ENCODE measurements at places on chromosomes 3 and 15. TPM values are rescaled to one million over a fixed set of nuclear protein-coding genes. Genes with fewer than 3 reads are reported as not detected.
A peak's percentile ranks its signal among the peaks of the same experiment; 100 is the strongest.

DNA sequence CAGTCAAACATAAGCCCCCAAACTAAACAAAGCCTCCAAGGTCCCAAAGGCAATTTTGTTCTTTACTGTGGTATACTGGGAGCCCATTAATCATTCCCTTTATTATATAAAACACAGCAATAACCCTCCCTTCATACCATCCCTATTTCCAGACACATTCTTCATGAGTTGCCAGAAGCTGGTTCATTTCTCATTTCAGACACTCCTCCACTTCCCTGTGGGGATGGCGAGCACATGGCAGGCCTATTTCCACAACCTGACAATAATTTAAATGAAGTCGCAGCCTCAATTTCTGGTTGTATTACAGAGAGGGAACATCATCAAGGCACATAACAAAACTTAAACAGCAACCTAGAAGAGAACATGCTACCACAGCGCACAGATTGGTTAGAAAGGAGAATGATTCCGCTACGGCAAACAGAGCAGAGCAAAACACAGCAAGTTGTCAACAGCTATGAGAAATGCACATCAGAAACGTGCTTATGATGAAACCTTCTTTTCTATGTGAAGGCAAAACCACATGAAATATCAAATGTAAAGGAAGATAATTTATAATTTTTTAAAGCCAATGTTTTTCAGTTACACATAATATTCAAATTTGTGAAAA lies 63.3 kb upstream of the ARHGEF3 start:
- no peaks in the 10 kb centered on the region for H3K36me3 ChIP-seq
- no peak overlapping the region for H3K27ac ChIP-seq
- DNase-seq, result no peak
- no peaks in the 10 kb centered on the region for H3K4me1 ChIP-seq
- H3K4me3 ChIP-seq, result no peak overlapping the region
- H3K27me3 ChIP-seq, result no peaks in the 10 kb centered on the region

DNA sequence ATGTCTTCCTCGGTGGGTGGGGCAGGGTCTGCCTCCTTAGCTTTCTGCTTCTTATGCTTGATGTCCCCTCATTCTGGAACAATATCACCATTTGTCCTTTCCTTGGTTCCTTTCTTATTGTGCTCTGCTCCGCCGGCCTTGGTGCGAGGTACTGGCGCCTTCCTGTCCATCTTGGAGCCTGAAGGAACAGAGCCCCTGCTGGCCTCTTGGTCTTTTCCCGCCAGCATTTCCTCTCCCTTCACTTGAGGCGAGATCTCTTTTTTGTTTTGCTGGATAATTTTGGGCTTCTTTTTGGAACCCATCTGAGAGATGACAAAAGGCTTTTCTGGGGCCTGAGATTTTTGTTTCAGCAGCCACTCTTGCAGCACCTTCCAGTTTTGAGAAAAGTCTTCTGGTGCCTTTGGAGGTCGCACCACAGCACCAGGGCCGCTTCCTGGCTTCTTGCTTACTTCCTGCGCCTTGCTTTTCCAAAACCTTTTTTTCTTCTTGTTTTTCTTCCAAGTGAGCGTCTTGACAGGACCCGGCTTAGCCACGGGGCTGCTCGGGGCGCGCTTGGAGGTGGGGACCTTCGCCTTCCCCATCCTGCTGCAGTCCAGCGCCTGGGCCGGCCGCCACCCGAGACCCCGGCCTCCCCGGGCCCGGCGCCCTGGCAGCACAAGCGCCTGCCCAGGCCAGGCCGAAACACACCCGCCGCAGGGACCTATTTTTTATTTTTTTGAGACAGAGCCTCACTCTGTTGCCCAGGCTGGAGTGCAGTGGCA lies 127.1 kb downstream of the KLF13 start:
- no peaks in the 10 kb centered on the region for H3K27me3 ChIP-seq
- no peak for DNase-seq
- H3K27ac ChIP-seq, result no peak overlapping the region
- no peaks in the 10 kb centered on the region for H3K4me1 ChIP-seq
- H3K36me3 ChIP-seq, result no peaks in the 10 kb centered on the region

DNA sequence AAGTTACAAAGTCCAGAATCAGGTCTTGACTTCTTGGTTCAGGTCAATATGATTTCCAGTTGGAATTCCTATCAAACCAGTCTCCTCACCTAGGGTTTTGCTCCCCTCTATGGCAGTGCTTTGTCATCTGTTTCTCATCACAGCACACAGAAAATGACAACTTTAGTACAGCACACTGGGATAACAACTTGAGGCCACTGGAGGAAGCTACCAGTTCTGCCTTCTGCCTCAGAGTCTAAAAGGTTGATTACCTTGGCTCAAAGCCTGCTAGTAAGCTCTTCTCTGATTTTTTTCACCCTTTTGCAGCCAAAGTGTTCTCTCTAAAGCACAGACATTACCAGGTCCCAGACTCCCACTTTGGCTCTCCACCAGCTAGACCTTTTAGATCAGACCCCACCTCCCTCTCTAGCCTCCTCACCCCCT lies 24.8 kb upstream of the TRIM59 start:
- H3K4me1 ChIP-seq, result no peaks in the 10 kb centered on the region
- H3K36me3 ChIP-seq, result no peaks in the 10 kb centered on the region
- H3K27ac ChIP-seq, result no peak overlapping the region
- no peak overlapping the region for H3K4me3 ChIP-seq
- DNase-seq, result no peak

GRCh38 chr3:159030138-159030670 lies 228.3 kb downstream of the MFSD1 start:
- H3K27me3 ChIP-seq, result no peaks in the 10 kb centered on the region
- no peak for DNase-seq
- no peaks in the 10 kb centered on the region for H3K36me3 ChIP-seq
- no peaks in the 10 kb centered on the region for H3K4me1 ChIP-seq
- no peak overlapping the region for H3K27ac ChIP-seq
- no peak overlapping the region for H3K4me3 ChIP-seq

GRCh38 chr15:64621056-64621455 lies 154.3 kb downstream of the RBPMS2 start:
- no peak overlapping the region for H3K4me3 ChIP-seq
- no peaks in the 10 kb centered on the region for H3K27me3 ChIP-seq
- DNase-seq, result no peak
- no peak overlapping the region for H3K27ac ChIP-seq
- peaks cover 11% of the 10 kb centered on the region for H3K4me1 ChIP-seq
- no peaks in the 10 kb centered on the region for H3K36me3 ChIP-seq

GRCh38 chr15:101537483-101538080 lies 48.1 kb upstream of the PCSK6 start:
- H3K36me3 ChIP-seq, result no peaks in the 10 kb centered on the region
- peak; percentile 4 for DNase-seq
- no peaks in the 10 kb centered on the region for H3K27me3 ChIP-seq

DNA sequence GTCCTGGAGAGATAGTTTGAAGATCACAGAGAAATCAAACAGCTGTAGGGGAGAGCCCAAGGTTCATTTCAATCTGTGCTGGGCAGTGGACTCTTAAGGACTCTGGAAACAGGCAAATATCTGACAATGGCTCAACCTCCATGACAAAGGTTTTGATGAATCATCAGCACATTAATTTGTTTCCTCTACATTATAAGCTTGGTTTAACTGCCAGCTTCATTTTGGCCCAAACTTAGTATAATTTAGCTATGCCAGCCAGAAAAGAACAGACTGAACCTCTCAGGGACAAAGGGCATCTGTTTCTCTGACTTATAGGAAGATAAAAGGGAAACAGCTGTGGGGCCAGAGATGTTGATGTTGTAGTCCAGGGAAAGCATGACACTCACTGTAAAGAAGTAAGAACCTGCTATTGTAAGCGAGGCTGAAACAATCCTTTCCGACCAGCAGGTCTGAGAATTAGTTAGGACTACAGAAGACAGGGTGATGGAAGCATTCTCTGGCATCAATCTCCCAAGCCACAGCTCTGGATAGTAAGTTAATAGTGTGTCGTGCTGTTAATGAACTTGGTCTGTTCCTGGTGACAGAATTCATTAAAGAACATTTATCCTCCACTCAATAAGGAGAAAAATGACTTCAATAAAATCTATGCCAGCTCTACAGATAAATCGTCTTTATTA lies 110.1 kb downstream of the KCNMB2 start:
- no peak overlapping the region for H3K27ac ChIP-seq
- H3K27me3 ChIP-seq, result no peaks in the 10 kb centered on the region
- no peaks in the 10 kb centered on the region for H3K4me1 ChIP-seq
- no peak for DNase-seq
- H3K4me3 ChIP-seq, result no peak overlapping the region

- no peak for DNase-seq
- H3K27ac ChIP-seq, result no peak overlapping the region
- H3K4me1 ChIP-seq, result no peaks in the 10 kb centered on the region
- no peaks in the 10 kb centered on the region for H3K27me3 ChIP-seq
- no peak overlapping the region for H3K4me3 ChIP-seq
- no peaks in the 10 kb centered on the region for H3K36me3 ChIP-seq
These were observed 227.6 kb upstream of the SATB1 start for GRCh38 chr3:18652781-18653180.

- no peak overlapping the region for H3K27ac ChIP-seq
- no peak overlapping the region for H3K4me3 ChIP-seq
- peak; percentile 82 for DNase-seq
- H3K27me3 ChIP-seq, result no peaks in the 10 kb centered on the region
These were observed 593.4 kb upstream of the TGFBR2 start for GRCh38 chr3:30012941-30013543.

DNA sequence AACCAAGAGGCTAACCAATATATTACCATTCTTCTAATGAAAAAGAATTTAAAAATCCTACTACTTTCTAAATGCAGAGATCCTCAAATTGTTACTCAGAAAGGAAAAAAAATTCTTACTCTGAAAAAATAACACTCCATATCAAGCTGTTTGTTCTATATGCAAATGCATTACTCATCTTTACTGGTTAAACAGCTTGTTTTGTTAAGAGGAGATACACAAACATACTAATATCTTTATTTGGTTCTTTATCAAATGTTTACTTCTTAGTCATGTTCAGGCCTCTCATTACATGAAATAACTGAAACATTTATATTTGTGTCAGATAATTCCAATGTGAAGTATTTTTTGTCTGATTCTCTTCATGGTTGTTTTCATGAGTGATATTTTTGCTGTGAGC lies 146.8 kb downstream of the PCCB start:
- no peak overlapping the region for H3K4me3 ChIP-seq
- no peak overlapping the region for H3K27ac ChIP-seq
- H3K4me1 ChIP-seq, result no peaks in the 10 kb centered on the region
- no peaks in the 10 kb centered on the region for H3K27me3 ChIP-seq
- no peaks in the 10 kb centered on the region for H3K36me3 ChIP-seq
- DNase-seq, result no peak

GRCh38 chr3:150022381-150023238 lies 51.9 kb upstream of the PFN2 start:
- no peaks in the 10 kb centered on the region for H3K27me3 ChIP-seq
- no peak overlapping the region for H3K27ac ChIP-seq
- peak; percentile 53 for DNase-seq
- no peak overlapping the region for H3K4me3 ChIP-seq

DNA sequence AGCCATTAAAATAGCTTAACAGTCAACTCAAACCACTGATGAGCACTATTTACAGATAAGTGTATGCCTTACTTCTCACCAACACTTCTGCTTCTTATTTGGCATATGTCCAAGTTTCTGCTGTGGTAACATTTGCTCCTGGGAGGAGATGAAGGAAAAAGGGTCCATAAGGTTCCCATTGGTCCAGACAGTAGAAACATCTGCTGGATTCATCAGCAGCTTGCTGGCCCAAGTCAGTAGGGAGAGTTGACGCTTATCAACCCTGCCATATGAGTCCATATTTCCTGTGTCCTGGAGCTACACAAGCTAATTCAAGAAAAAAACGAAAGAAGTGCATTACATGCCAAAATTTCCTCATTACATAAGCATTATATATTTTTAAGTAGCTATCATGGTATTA lies 824.5 kb downstream of the CADM2 start:
- no peak overlapping the region for H3K27ac ChIP-seq
- no peak overlapping the region for H3K4me3 ChIP-seq
- no peaks in the 10 kb centered on the region for H3K4me1 ChIP-seq
- H3K36me3 ChIP-seq, result no peaks in the 10 kb centered on the region
- no peaks in the 10 kb centered on the region for H3K27me3 ChIP-seq

DNA sequence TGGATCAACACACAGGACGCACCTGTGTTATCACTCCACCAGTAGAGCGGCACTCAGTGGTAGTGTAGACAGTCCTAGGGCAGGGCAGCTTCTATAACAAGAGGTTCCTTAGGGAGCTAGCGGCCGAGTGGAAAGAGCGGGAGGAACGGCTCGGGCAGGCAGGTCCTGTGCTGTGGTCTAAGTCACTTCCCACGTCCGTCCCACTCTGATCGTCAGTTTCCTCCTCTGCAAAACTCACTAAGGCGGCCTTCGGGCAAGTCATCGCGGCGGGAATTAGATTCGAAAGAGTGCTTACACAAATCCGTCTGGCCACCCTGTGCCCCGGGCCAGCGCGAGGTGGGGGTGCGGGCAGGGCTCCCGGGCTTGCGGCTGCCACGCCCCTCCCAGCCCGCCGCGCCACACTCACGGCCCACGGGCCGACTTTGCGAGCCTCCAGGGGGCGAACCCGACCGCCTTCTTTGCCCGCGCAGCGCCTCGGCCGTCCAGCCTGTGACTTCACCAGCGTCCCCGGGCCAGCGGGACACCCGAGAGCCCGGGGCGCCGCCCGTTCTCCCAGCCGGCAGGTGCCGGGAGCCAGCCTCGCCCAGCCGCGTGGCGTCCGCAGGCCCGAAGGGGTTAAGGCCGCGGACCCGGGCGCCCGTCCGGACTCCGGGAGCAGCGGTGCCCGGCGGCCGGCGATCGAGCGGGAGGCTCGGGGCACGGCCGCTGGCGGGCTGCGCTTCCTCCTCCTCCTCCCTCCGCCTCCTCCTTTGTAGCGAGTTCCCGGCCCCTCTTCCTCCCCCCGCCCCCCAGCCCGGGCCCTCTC lies 416 bp upstream of the CORO2B start:
- H3K27ac ChIP-seq, result no peak overlapping the region
- H3K36me3 ChIP-seq, result no peaks in the 10 kb centered on the region
- H3K27me3 ChIP-seq, result peaks cover 22% of the 10 kb centered on the region

DNA sequence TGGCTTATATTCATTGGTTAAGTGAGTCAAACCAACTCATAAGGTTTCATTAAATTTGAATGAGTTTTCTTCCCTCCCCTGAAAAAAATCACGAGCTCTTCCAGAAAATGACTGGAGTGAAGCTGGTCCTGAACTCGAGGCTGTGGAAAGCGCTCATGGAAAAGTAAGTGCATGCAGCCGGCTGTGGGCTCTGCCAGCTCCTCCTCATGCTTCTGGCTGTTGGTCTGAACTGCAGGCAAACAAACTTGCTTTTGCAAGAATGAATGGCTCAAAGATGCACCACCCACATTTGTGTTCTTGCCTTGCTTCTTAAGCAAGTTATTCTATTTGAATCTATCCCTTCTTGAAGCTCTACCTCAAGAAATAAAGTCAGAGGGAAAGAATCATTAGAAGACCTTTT lies 6.2 kb downstream of the ETV5 start:
- H3K4me1 ChIP-seq, result peaks cover 1% of the 10 kb centered on the region
- no peak for DNase-seq
- no peak overlapping the region for H3K4me3 ChIP-seq
- peaks cover 5% of the 10 kb centered on the region for H3K27me3 ChIP-seq
- no peak overlapping the region for H3K27ac ChIP-seq

CCDC191 gene
- 3.1 TPM for total RNA-seq

PDZRN3 gene
- total RNA-seq, result 19.1 TPM

MAP3K13 gene
- 46.9 TPM for total RNA-seq

NCEH1 gene
- 36.1 TPM for total RNA-seq

ST8SIA2 gene
- 0.25 TPM for total RNA-seq

CAV3 gene
- not detected for total RNA-seq

FRMD5 gene
- 2.9 TPM for total RNA-seq

IQCF5 gene
- total RNA-seq, result not detected
